ENCODE measurements at places on chromosomes 3 and 15. TPM values are rescaled to one million over a fixed set of nuclear protein-coding genes. Genes with fewer than 3 reads are reported as not detected.

DNA sequence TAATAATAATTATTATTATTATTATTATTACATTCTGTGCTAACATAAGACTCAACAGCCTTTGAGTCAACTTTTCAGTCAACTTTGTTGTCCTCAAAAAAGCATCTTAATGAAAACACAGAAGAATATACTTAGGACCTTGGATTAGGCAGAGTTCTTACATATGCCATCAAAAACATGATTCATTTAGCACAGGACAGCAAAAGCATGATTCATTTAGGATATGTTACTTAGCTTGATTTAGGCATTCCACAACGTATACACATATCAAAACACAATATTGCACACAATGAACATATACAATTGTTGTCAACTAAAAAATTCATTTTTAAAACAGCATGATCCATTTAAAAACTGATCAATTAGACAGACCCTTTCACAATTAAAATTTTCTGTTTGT is 213.0 kb downstream of the FMN1 start:
- DNase-seq: no peak

Gene HCLS1
- total RNA-seq: 161 TPM

- DNase-seq: peak; percentile 51
These were observed 7.9 kb upstream of the BCL2A1 start for GRCh38 chr15:79978655-79979514.

Gene A4GNT
- total RNA-seq: not detected

DNA sequence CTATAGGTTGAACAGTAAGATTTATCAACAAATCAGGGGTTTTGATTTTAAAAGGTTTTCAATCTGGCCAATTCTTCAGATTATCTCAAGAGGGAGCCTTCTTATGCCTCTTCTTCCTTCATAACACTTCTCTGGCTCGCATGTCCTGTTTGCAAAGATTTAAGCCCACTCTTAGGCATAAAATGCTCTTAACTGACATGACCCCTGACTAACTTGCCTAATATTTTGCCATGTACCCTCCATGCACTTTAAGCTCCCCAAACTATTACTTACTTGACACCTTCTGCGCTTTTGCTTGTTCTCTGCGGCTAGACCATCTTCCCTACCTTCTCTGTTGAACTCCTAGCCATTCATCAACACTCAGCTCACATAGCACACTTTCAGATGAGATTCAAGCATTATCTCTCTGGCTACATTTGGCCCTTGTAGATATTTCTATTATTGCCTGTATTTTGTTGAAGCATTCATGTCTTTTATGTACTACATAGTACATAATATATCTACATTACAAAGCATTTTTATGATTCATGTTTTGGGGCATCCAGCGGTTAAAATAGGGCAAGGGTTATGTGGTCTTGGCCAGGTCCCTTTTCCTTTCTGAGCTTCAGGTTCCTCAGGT is 1.0 kb upstream of the ARIH1 start:
- no peak for DNase-seq

Gene FLNB
- total RNA-seq: 533 TPM

DNA sequence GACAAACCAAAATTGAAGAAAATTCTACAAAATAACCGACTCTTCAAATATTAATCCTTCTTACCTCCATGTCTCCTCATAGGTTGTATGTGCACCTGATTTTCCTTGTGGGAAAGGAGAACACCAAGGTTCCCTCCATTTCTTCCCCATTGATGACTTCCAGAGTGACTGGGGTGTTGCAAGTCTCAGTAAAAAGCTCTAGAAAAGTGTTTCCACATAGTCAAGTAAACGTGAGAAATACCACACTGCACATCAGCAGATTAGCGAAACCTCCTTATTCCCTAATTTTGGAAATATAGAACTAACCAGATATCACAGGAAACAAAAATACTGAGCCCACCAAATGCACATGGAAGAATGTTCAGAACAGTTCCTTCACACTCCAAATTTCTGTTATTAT is 4.9 kb upstream of the RPN1 start:
- DNase-seq: no peak

Gene LTK
- 39.0 TPM for total RNA-seq

- DNase-seq: no peak
These were observed 3.1 kb downstream of the CHRNB4 start for GRCh38 chr15:78637776-78638435.

DNA sequence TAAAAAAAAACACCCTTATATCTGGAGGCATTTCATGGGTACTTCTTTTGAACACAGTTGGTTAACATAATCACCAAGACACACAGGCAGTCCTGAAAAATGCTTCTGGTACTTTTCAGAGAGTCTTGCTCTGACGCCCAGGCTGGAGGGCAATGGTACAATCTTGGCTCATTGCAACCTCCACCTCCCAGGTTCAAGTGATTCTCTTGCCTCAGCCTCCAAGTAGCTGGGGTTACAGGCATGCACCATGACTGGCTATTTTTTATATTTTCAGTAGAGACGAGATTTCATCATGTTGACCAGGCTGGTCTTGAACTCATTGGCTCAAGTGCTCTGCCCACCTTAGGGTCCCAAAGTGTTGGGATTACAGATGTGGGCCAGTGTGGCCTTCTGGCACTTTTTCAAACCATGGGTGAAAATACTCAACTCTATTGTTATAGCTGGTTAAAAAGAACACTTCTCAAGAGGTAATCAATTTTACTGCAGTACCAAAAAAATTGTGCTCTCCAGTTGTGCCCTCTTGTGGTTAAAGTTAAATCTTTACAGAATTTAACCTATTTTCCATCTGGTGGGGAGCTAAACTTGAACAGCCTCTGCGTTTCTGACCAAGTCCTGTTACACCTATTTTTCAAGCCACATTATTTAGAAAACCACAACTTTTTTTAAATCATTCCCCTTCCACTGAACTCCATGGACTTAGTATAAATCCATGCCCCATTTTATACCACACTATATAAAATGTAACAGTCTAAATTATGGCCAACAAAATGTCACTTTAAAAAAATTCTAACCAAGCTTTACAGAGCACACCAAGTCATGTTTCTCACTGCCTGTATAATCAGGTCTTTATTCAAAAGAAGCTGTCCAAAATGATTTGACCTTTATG is 1.2 kb upstream of the SNAPC5 start:
- no peak for DNase-seq

GRCh38 chr15:92288755-92289154 is 104.9 kb upstream of the ST8SIA2 start:
- no peak for DNase-seq

GRCh38 chr3:179021119-179021903 is 50.3 kb downstream of the ZMAT3 start:
- DNase-seq: no peak

DNA sequence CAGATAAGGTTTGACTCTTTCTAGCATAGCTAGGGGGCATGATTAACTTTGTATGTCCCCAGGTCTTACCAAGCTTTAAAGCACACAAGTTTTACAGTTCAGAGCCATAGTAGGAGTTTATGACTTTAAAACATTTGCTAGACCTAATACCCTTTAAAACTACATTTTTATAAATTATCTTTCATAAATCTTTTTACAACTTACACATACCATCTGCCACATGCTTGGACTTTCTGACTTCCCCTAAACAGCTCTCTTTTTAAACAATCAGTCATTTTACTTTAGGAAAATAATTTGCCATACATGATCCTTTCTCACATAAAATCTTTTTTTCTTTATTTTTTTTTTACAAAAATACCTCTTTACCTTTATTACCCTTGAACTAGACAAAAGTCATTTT is 735.3 kb upstream of the CADM2 start:
- DNase-seq: no peak

Gene MPI
- total RNA-seq: 181 TPM

Gene GRIP2
- 0.80 TPM for total RNA-seq

Gene PDCD10
- total RNA-seq: 99.9 TPM

GRCh38 chr3:142095841-142096240 is 53.5 kb downstream of the TFDP2 start:
- no peak for DNase-seq

- DNase-seq: no peak
These were observed 210.8 kb upstream of the SEMA6D start for GRCh38 chr15:47506329-47507100.

Gene THSD4
- 10.7 TPM for total RNA-seq

DNA sequence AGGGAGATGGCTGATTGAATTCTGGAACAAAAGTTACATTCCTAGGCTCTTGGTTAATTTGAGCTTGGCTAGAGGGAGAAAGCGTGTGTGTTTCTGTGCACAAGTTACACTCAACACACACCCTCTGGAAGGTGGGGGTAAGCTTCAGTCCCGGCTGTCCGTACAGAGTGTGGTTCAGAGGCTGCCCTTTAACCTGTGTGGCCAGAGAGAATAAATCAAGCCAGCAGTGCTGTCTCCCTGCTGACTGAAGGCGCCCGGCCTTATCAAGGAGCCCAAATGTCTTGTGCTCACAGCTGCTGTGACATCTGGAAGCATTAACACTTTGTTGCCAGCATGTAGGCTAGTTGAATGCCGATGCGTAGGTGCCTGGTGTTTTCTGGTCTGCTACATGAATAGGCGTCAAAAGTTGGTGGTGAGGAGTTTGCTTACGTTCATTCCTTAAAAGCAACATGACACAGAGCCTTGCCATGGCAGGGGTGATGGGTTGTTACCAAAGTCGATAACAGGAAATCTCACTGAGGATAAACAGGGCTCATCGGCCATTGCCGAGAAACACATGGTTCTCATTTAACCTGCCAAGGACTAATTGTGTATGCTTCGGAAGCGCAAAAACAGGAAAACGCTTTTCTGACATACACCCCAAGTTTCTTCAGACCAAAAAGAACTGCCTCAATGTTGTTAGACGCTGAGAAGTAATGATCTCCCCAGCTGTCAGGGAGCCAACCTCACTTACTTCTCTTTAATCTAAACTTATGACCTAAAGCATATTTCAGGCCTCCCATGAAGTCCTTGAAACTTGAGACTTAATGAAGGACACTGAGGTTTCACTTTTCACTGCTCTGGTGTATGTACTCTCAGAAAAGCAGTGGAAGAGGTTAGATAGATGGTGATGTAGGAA is 95.8 kb upstream of the CTDSPL start:
- peak; percentile 53 for DNase-seq

Gene MUC4
- 23.1 TPM for total RNA-seq

GRCh38 chr3:174775603-174776002 is 83.5 kb upstream of the NAALADL2 start:
- no peak for DNase-seq

DNA sequence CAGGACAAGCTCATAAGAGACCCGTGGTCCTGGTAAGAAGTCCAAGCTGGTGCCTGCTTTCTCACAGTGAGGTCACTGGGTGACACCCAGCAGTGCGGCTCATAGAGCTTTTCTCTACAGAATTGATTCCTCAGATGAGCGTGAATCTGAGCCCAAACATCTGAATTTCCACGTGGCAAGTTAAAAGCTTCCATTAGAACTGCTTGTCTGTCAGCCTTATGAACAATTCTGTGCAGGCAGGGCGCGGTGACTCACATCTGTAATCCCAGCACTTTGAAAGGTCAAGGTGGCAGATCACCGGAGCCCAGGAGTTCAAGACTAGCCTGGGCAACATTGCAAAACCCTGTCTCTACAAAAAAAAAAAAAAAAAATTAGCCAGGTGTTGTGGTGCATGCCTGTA is 113.1 kb upstream of the ABHD17C start:
- no peak for DNase-seq

Gene PLA2G4B
- total RNA-seq: 13.2 TPM

GRCh38 chr3:3240986-3241385 is 61.5 kb upstream of the CRBN start:
- DNase-seq: no peak

GRCh38 chr3:146496251-146496650 is 26.9 kb upstream of the PLSCR2 start:
- DNase-seq: no peak

Gene EAF2
- not detected for total RNA-seq

Gene PTH1R
- 12.4 TPM for total RNA-seq

GRCh38 chr3:42027571-42027970 is 63.6 kb upstream of the TRAK1 start:
- no peak for DNase-seq

- DNase-seq: no peak
These were observed 335.2 kb upstream of the CTDSPL start for GRCh38 chr3:37526511-37526910.

- peak; percentile 61 for DNase-seq
These were observed 7.9 kb downstream of the FAH start for GRCh38 chr15:80160570-80161156.

Gene SLC27A2
- 8.3 TPM for total RNA-seq

Gene FGD5
- 23.9 TPM for total RNA-seq

GRCh38 chr3:126310816-126311215 is 46.4 kb downstream of the KLF15 start:
- no peak for DNase-seq

- DNase-seq: no peak
These were observed 1151.8 kb upstream of the ALCAM start for GRCh38 chr3:104214937-104215336.

DNA sequence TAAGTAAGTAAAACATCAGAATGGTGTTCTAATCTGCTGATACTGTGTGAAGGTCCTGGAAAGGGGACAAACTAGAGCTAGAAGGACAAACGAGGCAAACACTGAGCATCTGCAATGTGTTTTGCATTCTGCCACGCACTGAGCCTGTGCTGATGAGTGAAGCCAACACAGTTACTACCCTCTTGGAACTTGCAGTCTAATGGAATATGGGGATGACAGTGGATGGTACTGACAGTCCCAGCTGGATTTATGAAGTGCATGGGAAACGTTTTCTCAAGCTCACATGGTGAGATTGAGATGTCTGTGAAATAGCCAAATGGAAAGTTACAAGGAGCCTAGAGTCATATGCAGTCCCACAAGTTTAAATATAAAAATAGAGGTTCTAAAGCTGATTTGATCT is 86.6 kb downstream of the FOXB1 start:
- no peak for DNase-seq

Gene OR5AC2
- not detected for total RNA-seq

GRCh38 chr3:194277104-194277785 is 73.9 kb downstream of the CPN2 start:
- no peak for DNase-seq

Gene IRAK2
- total RNA-seq: 17.3 TPM

GRCh38 chr15:62392376-62392775 is 227.3 kb upstream of the C2CD4B start:
- no peak for DNase-seq

GRCh38 chr3:53146319-53146891 is 14.6 kb upstream of the PRKCD start:
- no peak for DNase-seq

Gene SH2D7
- 5.0 TPM for total RNA-seq

GRCh38 chr3:86793786-86794185 is 197.2 kb downstream of the VGLL3 start:
- no peak for DNase-seq
